NCI-H1436 (cell line): ENCODE measurements at places on chromosomes 16 and 17.

DNA sequence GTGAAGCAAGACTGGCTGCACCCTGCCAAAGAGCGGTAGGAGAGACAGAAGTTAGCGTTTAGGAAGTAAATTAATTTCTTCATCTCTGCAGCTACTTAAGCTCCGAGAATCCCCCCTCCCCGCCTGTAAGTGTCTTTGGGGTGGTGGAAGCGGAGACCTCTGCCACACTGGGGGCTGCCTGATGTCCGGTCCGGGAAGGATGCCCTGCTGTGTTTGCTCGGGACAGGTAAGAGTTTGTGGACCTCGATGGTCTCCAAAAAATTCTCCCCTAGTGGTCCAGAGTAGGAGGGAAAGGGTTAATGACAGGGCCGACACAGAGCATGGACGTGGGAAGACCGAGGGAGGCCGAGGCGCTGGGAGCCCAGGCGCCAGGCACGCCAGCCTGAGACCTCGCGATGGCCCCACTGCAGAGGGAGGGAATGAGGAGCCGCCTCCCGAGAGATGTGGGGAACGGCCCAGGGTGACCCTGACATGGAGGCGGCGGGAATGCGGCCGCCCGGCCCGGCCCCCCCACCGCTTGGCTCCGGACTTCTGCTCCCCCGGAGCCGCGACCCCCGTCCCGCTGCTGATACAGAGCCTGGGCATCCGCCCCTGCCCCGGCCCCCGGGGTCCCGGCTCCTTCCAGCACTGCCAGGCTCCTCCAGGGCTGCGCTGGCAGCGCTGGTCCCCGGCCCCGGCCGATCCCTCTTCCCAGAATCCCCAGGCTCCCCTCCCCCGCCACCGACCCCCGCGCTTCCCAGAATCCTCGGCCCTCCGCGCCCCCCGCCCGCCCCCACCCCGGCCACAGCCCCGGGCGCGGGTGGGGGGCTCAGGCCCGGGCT, 680 bp downstream of the ZNF629 start:
- DNase-seq, result no peak

GRCh38 chr17:28861393-28862203, 6.8 kb downstream of the ERAL1 start:
- no peak for DNase-seq

DNA sequence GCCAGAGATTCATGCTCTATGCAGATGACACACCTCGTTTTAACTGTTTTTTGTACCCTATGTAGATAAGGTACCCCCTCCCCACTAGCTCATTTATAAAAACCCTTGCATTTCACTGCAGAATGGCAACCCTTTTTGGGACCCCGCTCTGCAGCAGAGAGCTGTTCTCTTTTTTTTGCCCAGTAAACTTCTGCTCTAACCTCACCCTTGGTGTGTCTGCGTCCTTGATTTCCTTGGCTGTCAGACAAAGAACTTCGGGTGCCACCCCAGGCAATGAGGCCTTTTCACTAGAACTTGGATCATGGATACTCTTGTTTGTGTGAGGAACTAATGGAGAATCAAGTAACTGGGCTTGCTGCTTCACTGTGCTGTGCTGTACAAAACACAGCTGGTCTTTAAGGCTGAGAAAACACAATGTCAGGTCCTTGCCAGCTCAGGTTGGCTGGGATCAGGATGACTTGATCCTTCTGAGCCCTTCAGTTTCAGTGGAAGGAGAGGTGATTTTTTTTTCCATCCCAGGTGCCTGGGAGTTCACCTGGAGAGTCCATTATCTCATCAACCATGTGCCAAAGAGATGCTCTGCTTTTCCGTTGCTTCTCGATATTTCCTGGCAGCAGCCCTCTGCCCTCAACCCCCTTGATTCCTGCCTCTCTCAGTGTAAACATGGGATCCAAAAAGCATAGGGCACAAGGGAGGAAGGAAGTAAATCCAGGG, 133.2 kb upstream of the FAM20A start:
- DNase-seq, result no peak

GRCh38 chr16:12927591-12927990, 26.2 kb downstream of the SHISA9 start:
- no peak for DNase-seq

DNA sequence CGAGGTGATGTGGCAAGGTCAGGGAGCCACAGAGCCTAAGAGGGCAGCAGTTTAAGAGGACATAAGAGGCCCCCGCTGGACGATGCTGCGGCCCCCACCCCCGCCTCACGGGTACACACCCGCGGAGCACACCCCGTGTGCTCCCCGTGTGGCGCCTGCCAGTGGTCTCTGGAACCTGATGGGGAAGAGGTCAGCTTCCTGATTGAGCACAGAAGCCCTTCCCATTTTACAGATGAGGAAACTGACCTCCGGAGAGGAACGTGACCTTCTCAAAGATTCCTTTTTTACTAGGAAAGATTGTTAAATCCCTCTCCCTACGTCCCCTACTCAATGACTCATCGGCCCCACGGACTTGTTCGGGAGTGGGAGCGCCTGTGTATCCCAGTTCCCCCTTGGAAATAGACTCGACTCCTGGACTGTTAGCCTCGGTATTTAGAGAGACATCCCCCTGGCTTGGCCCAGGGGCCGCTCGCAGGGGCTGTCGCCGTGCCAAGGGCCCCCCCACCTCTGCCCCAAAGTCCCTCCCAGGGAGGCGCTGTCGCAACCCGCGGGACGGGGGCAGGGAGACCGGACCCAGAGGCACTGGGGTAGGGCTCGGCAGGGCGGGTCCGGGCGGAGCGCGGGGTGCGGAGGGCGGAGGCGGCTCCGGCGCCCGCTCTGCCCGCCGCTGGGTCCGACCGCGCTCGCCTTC, at the start of gene ABCC3:
TSS of gene ABCC3 (plus strand) at position 658 of the 691 bp plus-strand sequence. CDS start 56 bp downstream, outside the sequence.
- no peak for DNase-seq

GRCh38 chr16:85451641-85452363, 161.3 kb upstream of the GSE1 start:
- DNase-seq, result peak; percentile 46
